ENCODE measurements at places on chromosomes 13 and 19.

DNA sequence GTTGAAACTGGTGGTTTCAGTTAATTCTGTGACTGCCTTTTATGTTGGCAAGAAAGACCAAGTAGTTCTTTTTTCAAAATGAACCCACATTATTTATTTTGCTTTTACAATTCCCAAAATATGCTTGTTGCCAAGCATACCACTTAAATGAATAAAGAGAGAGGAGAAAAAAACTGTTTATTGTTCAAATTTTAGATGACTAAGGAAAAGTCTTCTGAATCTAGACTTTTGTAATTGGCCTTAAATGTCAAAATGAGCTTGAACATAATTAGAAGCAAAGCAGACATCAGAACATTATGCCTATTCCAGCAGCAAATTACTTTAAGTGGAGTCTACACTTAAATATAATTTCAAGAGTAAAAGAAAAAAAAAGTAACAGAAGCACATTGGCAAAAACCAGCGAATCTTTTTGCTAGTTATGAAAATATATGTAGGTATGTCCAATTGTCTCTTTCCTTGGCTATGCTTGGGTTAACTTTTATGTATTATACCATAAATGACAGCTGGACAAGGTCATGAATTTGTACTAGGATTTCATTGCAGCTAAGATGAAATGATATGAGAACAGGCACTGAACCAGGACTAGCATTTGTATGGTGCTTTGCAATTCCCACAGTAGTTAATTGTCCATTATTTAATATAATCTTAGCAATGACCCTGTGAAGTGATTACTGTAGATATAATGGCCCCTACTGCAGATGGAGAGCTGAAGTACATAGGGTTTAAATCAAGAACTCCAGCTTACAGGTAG lies 211.9 kb downstream of the NALCN start:
- DNase-seq, result peak; percentile 20

DNA sequence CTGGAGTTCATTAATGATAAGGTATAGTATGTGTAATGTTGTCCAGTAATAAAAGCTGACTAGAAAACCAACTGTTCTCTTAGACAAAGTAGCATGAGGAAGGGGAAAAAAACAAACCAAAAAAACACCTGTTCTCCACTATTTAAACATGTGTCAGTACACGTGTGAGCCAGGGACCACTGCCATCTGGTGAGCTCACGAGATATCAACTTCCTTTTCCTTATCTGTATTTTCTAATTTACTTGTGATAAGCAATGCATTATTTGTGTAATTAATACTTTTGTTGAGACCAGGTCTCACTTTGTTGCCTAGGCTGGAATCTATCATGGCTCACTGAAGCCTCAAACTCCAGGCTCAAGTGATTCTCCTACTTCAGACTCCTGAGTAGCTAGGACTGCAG lies 4.3 kb upstream of the SIX5 start:
- no peak for DNase-seq

DNA sequence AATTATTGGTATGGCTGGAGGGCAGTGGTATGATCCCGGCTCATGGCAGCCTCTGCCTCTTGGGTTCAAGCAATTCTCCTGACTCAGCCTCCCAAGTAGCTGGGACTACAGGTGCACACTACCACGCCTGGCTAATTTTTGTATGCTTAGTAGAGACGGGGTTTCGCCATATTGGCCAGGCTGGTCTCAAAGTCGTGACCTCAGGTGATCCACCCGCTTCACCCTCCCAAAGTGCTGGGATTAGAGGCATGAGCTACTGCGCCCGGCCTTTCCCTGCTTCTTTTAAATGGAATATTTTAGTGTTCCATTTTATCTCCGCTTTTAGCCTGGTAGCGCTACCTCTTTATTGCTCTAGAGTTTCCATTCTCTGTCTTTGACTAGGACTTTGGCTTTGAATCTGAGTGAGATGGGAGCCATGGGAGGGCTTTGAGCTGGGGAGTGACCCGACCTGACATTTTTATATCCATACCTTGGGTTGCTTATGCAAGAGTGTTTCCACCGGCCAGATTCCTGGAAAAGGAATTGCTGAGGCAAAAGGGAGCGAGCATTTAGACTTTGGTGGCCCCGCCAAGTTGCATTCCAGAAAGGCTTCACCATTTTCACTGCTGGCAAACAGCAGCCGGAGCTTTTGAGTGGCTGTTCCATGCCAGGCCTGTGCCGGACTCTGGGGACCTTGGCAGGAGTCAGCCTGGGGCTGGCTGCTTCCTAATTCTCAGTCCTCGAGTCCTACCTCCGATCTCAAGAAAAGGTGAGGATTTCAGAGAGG lies 22.9 kb downstream of the BICRA start:
- peak; percentile 63 for DNase-seq

GRCh38 chr13:38462605-38463004 lies 113.0 kb downstream of the UFM1 start:
- DNase-seq, result no peak

- peak; percentile 55 for DNase-seq
Observed at GRCh38 chr13:31067416-31068118, 94.1 kb downstream of the HSPH1 start.

DNA sequence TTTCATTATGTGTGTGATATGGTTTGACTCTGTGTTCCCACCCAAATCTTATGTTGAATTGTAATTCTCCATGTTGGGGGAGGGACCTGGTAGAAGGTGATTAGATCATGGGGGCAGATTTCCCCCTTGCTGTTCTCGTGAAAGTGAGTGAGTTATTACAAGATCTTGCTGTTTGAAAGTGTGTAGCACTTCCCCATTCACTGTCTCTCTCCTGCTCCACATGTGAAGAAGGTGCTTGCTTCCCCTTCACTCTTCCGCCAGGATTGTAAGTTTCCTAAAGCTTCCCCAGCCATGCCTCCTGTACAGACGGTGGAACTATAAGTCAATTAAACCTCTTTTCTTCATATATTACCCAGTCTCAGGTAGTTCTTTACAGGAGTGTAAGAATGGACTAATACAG lies 54.3 kb upstream of the SERTM1 start:
- no peak for DNase-seq

GRCh38 chr13:29710511-29710910 lies 115.0 kb upstream of the SLC7A1 start:
- no peak for DNase-seq

DNA sequence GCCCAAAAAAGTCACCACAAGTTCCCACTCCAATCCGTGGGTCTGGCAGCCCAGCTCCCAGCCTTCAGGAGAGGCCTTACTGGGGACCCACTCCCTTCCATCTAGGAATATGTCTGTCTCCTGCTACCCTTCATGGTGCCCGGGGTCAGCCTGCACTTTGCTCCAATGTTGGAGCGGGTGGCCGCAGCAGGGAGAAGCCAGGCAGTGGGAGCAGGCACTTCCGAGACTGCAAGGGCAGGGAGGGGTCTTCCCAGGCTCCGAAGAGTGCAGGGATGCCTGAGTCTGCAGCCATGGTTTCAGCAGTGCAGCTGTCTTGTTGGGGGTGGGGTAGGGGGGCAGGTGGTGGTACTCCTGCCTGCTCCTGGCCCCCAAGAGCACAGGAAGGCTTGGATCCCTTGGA lies 1616.2 kb downstream of the SLITRK5 start:
- no peak for DNase-seq

- no peak for DNase-seq
Observed at GRCh38 chr19:33813391-33814101, 16.9 kb downstream of the KCTD15 start.

GRCh38 chr13:109243311-109243951 lies 543.0 kb downstream of the IRS2 start:
- DNase-seq, result peak; percentile 98

GRCh38 chr13:22193070-22193469 lies 522.2 kb downstream of the FGF9 start:
- DNase-seq, result no peak

DNA sequence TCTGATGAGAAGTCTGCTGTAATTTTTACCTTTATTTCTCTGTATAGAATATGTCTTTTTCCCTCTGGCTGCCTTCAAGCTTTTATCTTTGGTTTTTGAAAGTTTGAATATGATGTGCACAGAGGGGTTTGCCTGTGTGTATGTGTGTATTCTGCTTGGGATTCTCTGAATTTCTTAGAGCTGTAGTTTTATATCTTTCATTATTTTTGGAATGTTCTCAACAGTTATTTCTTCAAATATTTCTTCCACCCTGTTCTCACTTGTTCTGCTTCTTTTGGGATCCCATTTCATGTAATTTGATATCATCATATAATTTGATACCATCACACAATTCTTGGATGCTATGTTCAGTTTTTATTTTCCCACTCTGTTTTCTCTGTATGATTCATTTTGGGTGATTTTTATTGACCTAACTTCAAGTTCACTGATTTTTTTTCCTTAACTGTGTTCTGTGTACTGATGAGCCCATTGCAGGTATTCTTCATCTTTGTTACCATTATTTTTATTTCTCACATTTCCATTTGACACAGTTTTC lies 7.5 kb downstream of the COG3 start:
- DNase-seq, result no peak

DNA sequence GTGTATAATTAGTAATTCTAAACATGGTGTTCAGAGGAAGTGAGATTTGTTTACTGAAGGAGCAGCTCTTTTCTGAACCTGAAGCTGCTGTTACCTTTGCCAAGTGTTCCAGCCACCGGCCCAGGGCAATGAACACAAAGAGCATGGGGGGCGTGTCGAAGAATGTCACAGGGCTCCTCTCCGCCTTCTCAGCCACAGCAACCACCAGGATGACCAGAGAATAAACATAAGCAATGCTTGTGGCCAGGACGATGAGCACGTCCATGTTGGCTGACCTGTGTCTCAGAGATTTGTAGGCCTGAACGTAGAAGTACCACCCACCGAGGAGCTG lies 53.1 kb downstream of the ATP7B start:
- no peak for DNase-seq

GRCh38 chr19:45640849-45641273 lies 1.7 kb upstream of the EML2 start:
- no peak for DNase-seq

DNA sequence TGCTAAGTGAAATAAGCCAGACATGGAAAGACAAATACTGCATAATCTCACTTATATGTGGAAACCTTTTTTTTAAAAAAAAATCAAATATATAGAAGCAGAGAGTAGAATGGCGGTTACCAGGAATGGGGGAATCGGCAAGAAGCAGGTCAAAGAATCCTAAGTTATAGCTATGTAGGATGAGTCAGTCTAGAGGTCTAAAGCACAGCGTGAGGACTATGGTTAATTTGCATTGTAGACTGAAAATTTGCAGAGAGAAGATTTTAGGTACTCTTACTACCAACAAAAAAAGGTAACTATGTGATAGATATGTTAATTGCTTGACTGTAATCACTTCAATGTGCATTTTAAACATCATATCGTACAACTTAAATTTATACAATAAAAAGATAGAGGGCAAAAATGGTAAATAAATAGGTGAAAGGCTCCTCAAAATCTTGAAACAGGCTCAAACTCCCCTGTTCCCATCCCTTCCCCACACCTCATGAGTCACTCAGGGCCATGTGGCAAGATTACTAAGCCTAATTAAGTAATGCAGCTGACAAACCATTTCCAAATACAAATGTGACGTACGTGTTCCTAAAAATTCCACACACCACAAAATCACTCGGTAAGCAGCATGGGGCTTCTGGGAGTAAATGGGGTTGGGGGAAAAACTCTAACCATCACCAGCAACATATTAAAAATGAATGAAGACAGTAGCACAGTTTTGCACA lies 159.0 kb downstream of the USP12 start:
- peak; percentile 81 for DNase-seq

- no peak for DNase-seq
Observed at GRCh38 chr19:33646306-33646705, 24.6 kb downstream of the CHST8 start.

GRCh38 chr19:15253061-15253460 lies 20.8 kb upstream of the EPHX3 start:
- no peak for DNase-seq

- no peak for DNase-seq
Observed at GRCh38 chr13:22077764-22078163, 406.9 kb downstream of the FGF9 start.

DNA sequence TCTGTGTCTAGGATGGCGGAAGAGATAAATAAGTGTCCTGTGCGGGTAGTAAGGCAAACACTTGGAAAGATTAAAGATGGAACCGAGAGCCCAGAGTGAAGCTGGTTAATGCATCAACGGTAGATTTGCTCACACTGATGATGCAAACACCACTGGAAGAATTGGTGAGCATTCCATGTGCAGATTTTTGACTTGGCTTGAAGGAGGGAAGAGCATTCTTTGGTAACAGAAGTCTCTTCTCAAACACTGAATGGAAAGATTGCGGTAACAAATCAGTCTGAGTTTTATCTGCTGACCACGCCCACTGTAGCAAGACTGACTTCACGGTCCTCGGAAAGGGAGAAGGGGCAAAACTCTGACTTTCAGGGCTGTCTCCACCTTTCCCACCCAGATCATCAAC lies 112.5 kb downstream of the COL4A1 start:
- DNase-seq, result no peak

DNA sequence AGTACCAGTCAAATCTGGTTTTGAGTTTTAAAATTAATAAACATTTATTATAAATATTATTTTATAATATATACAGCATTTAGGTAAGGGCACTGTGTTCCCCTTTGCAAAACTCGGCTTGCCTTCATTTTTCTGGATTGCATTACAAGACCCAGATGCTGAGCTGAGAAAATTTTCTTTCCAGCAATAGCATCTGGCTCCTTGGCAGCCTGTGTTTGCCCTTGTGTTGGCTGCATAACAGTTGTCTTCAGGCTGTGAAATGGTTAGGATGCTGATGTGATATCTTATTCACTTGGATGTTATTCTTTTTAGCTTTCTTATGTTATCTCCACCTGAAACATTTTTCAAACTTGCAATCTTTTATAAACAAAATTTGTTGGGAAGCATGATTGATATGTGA lies 784.4 kb downstream of the DACH1 start:
- DNase-seq, result no peak

DNA sequence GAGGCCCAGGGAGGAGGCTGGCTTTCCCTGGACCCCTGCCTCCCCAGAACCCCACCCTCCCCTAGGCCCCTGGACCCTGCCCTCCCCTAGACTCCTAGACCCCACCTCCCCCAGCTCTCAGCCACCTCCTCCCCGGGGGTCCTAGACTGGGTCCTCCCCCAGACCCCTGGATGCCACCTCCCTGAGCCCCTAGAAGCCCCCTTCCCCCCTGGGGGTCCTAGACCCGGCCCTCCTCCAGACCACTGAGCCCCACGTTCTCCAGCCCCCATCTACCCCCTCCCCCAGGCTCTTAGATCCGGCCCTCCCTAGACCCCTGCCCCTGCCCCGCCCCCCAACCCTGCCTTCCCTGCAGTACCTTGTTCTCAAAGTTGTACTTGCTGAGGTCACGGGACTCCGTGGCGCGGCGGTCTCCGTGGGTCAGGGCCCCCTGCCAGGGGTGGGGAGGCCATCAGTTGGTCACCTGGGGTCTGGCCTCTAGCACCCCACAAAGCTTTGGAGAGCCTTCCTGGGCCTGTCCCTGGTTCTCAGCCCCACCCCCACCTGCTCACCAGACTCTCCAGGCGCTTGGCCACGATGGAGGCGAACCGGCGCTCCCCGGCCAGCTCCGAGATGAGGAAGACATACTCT lies 8.0 kb downstream of the GPX4 start:
- no peak for DNase-seq

DNA sequence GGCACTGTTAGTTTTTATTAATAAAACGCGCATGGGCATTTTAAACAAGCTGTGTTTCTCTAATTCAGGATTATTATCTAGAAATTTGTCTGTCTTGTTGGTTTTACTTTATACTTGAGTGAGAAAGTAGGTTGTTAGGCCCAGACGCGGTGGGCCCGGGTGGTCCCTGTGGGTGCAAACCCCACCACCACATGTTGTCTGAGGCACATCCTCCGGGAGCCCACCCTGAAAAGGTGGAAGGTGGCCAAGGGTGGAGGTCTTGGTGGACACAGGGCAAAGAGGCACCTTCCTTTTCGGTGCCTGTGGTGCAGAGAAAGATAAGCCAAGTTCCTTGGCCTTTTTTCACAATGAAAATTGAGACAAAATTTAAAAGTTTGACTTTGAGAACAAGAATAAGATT lies 16.6 kb downstream of the ATP4B start:
- DNase-seq, result no peak

Measured in AG10803 (cell line).